ENCODE measurements at places on chromosomes 16 and 17.

DNA sequence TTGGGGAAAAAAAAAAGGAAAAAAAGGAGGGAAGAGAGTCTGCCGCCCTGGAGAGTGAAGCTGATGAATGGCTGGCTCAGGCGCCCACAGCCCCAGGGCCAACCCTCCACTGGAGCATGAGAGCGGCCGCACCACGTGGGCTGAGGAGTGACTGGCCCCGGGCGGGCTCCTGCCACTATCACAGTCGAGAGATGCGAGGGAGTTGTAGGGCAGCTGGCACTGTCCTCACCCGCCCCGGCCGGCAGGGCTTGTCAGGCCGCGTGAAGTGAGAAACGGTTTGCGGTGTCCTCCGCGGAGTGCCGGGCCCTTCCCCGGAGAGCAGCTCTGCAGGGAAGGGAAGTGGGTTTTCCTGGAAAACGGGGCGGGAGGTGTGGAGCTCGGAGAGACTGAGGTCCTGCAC, 45.9 kb downstream of the JPH3 start:
- no peak for DNase-seq

- peak; percentile 94 for DNase-seq
Measured at GRCh38 chr17:74430706-74431567, 951 bp upstream of the GPRC5C start.

- DNase-seq = no peak
Measured at GRCh38 chr17:73446617-73447016, 134.8 kb upstream of the CDC42EP4 start.

GRCh38 chr17:31415004-31415454, 23.6 kb downstream of the RAB11FIP4 start:
- DNase-seq = no peak

DNA sequence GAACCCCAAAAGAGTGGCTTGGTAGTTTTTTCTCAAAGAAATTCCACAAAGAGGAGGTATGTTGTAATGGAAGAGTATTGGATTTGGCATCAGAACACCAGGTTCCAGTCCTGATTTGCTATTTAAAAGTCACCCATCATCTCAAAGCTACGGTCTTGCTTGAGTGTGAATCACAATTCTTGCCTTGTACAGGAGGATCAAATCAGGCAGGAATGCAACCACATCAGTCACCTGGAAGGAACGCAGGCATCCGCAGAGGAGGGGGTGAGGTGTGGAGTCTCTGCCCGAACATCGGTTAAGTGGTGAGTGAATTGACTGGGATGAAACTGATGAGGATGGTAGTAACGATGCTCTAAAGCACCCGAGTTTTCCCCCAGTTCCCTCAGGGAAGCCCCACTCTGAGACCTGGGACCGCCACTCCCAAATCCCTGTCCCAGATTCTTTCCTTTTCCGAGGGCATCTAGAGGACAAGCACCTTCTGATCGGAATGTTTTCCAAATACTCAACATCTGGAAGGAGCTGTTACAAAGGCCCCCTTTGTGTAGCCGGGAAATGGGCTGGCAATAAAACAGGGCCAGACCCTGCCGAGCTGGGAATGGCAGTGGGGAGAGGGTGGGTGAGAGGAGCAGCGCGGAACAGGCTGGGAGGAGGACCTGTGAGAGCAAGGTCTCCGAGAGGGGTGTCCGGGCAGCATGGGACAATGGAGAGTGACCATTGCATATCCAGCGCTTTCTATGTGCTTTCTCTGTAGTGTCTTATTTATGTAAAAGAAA, 469.6 kb downstream of the SLC39A11 start:
- DNase-seq = no peak

DNA sequence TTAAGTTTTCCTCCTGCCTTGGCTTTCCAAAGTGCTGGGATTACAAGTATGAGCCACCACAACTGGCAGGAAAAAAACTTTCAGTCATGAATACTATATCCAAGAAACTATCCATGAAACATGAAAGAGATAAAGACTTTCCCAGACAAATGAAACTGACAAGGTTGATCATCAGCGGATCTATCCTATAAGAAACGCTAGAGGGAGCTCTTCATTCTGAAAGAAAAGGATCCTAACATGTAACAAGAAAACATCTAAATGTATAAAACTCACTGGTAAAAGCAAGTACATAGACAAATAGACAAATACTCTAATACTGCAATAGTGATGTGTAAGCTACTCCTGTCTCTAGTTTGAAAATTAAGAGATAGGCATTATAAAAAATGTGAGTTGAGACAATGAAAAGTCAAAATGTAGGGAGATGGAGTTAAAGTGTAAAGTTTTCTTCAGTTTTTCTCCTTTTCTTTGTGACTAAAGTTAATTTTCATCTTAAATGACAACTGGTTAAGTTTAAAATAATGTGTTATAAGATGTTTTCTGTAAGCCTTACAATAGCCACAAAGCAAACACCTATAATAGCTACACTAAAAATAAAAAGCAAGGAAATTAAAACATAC, 79.6 kb upstream of the TEKT1 start:
- no peak for DNase-seq

DNA sequence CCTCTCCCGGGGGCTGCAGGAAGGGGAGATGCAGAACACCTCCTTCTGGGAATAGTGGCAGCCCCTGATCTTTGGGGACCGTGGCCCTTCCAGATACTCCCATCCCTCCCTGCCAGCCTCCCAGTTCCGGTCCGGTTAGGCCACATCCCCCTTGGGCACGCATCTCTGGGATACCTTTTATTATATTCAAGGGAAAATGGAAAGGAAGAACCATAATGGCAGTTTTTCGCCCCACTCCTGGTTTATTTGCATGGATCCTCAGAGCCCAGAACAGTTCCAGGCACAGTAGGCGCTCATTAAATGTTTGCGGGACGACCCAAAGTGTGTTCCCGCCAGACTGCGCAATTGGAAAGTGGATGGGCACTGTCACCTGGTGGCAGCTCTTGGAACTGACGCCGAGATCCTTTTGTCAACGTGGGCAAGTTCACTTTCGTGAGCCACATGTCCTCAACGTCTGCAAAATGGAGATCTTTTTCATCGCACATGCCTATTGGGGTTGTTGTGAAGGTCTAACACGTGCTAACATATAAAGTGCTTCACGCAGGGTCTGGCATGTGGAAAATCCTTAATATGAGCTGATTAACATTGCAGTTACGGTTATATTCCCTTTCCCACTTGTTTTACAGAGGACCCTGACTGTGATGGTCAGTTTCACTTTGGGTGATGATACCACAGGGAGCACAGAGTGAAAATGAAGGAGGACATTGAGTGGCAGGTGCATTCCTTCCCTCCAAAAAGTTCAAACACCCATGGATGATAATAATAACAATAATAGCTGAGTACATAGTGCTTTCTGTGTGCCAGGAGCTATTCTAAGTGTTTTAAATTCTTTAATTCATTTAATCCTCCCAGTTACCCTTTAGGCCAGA, 1.7 kb upstream of the GPRC5B start:
- DNase-seq = peak; percentile 56
